ENCODE measurements at places on chromosomes 13 and 19. TPM values are rescaled to one million over a fixed set of nuclear protein-coding genes. Genes with fewer than 3 reads are reported as not detected.

ZNF554 gene
- total RNA-seq, result 0.91 TPM

FGF22 gene
- total RNA-seq, result 0.63 TPM

WDR88 gene
- 0.28 TPM for total RNA-seq

STOML3 gene
- total RNA-seq, result not detected

DAND5 gene
- 0.07 TPM for total RNA-seq

CDX2 gene
- total RNA-seq, result 0.64 TPM

C1QTNF9 gene
- total RNA-seq, result not detected

THSD1 gene
- 5.4 TPM for total RNA-seq

ATP8B3 gene
- 1.9 TPM for total RNA-seq

ERICH6B gene
- total RNA-seq, result not detected
